Activated naive CD8-positive, alpha-beta T cell treated with anti-CD3 and anti-CD28 coated beads, Interleukin-2, amount 10 ng/mL, durations not matched to agents 7 days and 5 days (primary cell): ENCODE measurements at places on chromosomes 7 and 10. TPM values are rescaled to one million over a fixed set of nuclear protein-coding genes. Genes with fewer than 3 reads are reported as not detected.

DNA sequence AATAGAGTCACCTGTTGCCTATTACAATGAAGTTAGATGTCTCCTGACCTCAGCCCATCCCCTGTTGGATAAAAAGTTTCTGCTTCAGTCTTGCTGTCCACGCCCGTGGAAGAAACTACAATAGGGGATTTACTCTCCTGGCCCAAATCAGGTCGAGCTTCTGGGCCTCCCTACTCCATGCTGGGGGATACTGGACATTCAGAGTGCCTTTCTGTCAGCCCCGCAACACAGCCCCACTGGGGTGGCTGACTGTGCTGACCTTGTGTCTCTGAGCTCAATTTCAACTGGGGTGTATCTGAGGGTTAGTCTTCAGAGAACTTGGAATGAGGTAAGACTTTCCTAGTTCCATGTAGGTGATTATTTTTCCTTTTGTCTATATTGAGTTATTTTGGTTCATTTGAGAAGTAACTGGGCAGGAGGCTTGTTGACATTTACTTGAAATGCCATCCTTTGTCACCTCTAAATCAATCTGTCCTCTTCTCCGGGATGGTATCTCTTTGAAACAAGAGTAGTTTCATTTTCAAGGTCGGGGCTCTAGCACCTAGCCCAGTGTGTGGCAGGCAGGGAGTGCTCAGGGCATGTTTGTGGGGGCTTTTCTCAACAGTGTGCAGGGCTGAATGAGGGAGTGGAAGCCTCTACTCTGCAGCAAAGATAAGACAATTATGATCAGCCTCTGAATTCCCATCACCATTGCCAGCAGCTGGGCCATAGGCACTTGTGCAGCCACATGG, 17.7 kb upstream of the CXCL12 start:
- DNase-seq: no peak
- H3K4me1 ChIP-seq: no peaks in the 10 kb centered on the region
- H3K27ac ChIP-seq: no peak overlapping the region
- no peak overlapping the region for H3K4me3 ChIP-seq
- no peaks in the 10 kb centered on the region for H3K36me3 ChIP-seq

DNA sequence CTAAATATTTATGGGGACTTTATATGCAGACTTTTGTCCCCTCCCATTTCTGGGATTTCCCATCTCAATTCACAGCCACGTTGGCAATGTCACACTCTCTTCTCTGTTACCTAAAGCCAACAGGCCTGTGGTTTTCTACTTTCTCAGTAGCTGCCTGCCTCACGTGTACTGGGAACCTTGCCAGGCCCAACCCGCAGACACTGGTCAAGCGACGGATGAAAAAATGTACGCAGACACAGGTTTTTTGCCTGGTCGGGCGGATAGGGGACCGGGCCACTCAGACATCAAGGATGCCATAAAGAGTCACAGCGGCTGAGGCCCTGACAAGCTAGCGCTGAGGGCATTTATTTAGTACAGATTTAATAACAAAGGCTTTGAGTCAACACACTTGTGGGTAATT, 204.4 kb upstream of the DPP6 start:
- no peaks in the 10 kb centered on the region for H3K4me1 ChIP-seq
- H3K36me3 ChIP-seq: no peaks in the 10 kb centered on the region
- no peak overlapping the region for H3K4me3 ChIP-seq
- no peak overlapping the region for H3K27ac ChIP-seq

DNA sequence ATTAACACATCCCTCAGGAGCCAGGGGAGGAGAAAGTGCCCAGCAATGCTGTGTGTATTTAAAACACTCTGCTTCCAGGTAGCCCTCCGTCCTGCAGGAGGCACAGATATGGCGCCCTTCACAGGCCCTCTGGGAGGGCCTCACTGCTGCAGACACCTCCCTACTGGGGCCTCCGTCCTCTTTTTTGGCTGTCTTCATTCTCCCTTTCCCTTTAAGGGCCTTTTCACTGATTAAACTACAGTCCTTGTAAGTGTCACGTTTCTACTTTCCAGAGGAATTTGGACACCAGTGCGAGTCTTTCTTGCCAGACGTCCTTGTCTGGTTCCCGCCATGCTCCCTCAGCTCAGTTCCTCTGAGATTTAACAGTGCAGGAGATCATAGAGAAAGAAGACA, 39.7 kb upstream of the MKRN1 start:
- H3K27me3 ChIP-seq: peaks cover 5% of the 10 kb centered on the region
- H3K4me3 ChIP-seq: no peak overlapping the region
- no peak for DNase-seq

- peaks cover 9% of the 10 kb centered on the region for H3K4me1 ChIP-seq
- H3K27me3 ChIP-seq: no peaks in the 10 kb centered on the region
- H3K4me3 ChIP-seq: no peak overlapping the region
- no peak overlapping the region for H3K27ac ChIP-seq
- peaks cover 44% of the 10 kb centered on the region for H3K36me3 ChIP-seq
- no peak for DNase-seq
These were observed 18.6 kb upstream of the ASCC1 start for GRCh38 chr10:72234560-72235095.

GRCh38 chr10:65793738-65794425, 1132.0 kb upstream of the LRRTM3 start:
- DNase-seq: no peak
- no peaks in the 10 kb centered on the region for H3K36me3 ChIP-seq
- H3K4me3 ChIP-seq: no peak overlapping the region
- H3K4me1 ChIP-seq: no peaks in the 10 kb centered on the region
- no peaks in the 10 kb centered on the region for H3K27me3 ChIP-seq
- no peak overlapping the region for H3K27ac ChIP-seq

GRCh38 chr7:86926732-86927131, 132.7 kb downstream of the ELAPOR2 start:
- peaks cover 5% of the 10 kb centered on the region for H3K4me1 ChIP-seq
- H3K27ac ChIP-seq: no peak overlapping the region
- H3K4me3 ChIP-seq: no peak overlapping the region

- H3K36me3 ChIP-seq: no peaks in the 10 kb centered on the region
- no peak for DNase-seq
- H3K27ac ChIP-seq: no peak overlapping the region
- peak overlapping the region; percentile 58 for H3K4me3 ChIP-seq
- peaks cover 4% of the 10 kb centered on the region for H3K4me1 ChIP-seq
- peaks cover 6% of the 10 kb centered on the region for H3K27me3 ChIP-seq
These were observed 30.5 kb downstream of the AGAP3 start for GRCh38 chr7:151116603-151117440.

DNA sequence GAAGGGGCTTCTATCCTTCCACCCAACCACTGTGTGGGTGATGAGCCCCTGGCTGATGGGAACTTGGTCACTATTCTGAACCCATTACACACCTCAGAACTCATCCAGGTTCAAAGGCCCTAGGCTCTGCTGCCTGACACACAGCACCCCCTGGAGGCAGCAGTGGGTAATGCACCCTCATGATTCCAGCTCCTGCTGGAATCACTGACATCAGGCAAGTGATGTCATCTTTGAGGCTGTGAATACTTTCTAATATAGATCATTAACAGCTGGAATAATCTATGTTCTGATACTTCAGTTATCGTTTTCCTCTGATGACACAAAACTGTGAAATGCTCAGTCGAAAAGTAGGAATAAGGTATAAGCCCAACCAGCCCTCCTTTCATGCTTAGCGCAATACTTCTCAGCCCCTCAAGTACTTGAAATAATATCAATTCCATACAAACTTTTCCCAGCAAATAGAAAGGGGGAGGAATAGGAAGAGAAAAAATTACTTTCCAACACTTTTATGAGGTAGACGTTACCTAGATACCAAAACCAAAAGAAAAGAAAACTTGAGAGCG, 7.5 kb upstream of the RBP3 start:
- peaks cover 10% of the 10 kb centered on the region for H3K27me3 ChIP-seq
- no peak overlapping the region for H3K4me3 ChIP-seq
- H3K27ac ChIP-seq: no peak overlapping the region
- H3K4me1 ChIP-seq: no peaks in the 10 kb centered on the region
- H3K36me3 ChIP-seq: no peaks in the 10 kb centered on the region

- peaks cover 58% of the 10 kb centered on the region for H3K4me1 ChIP-seq
- H3K4me3 ChIP-seq: peak overlapping the region; percentile 92
- H3K27ac ChIP-seq: peak overlapping the region; percentile 100
- peak; percentile 68 for DNase-seq
These were observed 70.3 kb upstream of the KMT2E start for GRCh38 chr7:104943502-104944343.

- H3K36me3 ChIP-seq: peaks cover 2% of the 10 kb centered on the region
- peaks cover 6% of the 10 kb centered on the region for H3K27me3 ChIP-seq
- peaks cover 15% of the 10 kb centered on the region for H3K4me1 ChIP-seq
- no peak overlapping the region for H3K27ac ChIP-seq
These were observed 87.0 kb downstream of the TBXAS1 start for GRCh38 chr7:139915864-139916716.

- no peak overlapping the region for H3K4me3 ChIP-seq
- H3K4me1 ChIP-seq: peaks cover 25% of the 10 kb centered on the region
- H3K27ac ChIP-seq: no peak overlapping the region
These were observed 10.0 kb downstream of the GRK5 start for GRCh38 chr10:119217401-119217800.

- peaks cover 1% of the 10 kb centered on the region for H3K36me3 ChIP-seq
- H3K27ac ChIP-seq: no peak overlapping the region
- no peak for DNase-seq
- peaks cover 9% of the 10 kb centered on the region for H3K4me1 ChIP-seq
- H3K27me3 ChIP-seq: peaks cover 13% of the 10 kb centered on the region
These were observed 3.5 kb upstream of the GNB2 start for GRCh38 chr7:100670074-100670473.

GRCh38 chr7:157985636-157986035, 602.0 kb downstream of the PTPRN2 start:
- H3K27me3 ChIP-seq: no peaks in the 10 kb centered on the region
- H3K36me3 ChIP-seq: no peaks in the 10 kb centered on the region
- DNase-seq: no peak
- H3K4me1 ChIP-seq: no peaks in the 10 kb centered on the region
- H3K4me3 ChIP-seq: no peak overlapping the region

DNA sequence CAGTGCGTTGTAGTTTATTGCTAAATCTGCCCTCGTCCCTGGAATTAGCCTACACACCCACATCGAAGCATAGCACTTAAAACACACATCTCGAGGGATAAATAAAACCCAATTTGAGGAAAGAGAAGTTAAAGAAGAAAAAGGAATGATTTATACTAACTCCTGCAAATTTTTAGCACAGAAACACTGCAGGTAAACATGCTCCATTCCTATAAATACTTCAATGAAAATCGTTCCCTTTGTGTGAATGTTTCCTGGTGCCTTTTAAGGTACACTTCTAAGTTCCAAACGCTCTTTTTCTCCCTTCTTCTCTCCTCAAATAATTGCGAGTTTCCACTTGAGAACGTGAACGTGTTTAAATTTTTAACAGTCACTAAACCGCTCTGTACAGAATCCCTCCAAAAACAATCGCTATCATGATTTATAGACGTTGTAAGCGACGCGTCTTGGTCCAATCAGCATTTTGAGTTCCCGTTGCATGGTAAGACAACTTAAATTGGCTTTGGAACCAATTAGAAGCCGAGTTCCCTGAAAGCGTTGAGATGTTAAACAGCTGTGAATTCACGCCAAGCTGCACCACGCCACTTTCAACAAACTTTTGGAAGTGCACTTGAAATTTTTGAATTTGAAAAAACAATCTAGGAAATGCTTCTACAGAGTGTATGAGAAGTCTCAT, 12.5 kb upstream of the EBLN1 start:
- H3K27ac ChIP-seq: peak overlapping the region; percentile 96
- no peak for DNase-seq
- H3K27me3 ChIP-seq: peaks cover 16% of the 10 kb centered on the region
- H3K4me1 ChIP-seq: peaks cover 24% of the 10 kb centered on the region

- no peaks in the 10 kb centered on the region for H3K36me3 ChIP-seq
- H3K27ac ChIP-seq: no peak overlapping the region
- no peaks in the 10 kb centered on the region for H3K4me1 ChIP-seq
- peak; percentile 2 for DNase-seq
- H3K27me3 ChIP-seq: peaks cover 2% of the 10 kb centered on the region
- no peak overlapping the region for H3K4me3 ChIP-seq
These were observed 51.5 kb downstream of the CALML3 start for GRCh38 chr10:5576154-5576748.

DNA sequence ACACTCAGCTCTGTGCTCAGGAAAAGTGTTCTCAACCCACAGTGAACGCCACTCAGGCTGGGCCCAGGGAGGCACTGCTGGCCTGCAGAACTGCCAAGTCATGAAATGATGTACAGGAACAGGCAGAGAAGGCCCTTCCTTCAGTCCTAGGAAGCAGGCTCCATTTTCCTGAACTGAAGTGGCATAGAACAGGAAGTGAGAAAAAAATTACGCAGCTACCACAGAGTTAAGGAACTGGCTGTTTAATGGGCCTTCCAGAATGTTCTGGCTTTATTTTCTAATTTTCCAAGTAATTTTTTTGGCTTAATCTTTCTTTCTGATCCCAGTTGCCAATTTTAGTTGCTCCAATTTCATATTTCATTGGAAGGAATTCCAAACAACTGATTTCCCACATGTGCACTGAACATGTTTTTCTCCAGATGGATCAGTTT, 39.3 kb downstream of the LRRC18 start:
- H3K27me3 ChIP-seq: peaks cover 2% of the 10 kb centered on the region
- H3K36me3 ChIP-seq: no peaks in the 10 kb centered on the region
- H3K4me3 ChIP-seq: no peak overlapping the region
- no peak overlapping the region for H3K27ac ChIP-seq
- DNase-seq: no peak

DNA sequence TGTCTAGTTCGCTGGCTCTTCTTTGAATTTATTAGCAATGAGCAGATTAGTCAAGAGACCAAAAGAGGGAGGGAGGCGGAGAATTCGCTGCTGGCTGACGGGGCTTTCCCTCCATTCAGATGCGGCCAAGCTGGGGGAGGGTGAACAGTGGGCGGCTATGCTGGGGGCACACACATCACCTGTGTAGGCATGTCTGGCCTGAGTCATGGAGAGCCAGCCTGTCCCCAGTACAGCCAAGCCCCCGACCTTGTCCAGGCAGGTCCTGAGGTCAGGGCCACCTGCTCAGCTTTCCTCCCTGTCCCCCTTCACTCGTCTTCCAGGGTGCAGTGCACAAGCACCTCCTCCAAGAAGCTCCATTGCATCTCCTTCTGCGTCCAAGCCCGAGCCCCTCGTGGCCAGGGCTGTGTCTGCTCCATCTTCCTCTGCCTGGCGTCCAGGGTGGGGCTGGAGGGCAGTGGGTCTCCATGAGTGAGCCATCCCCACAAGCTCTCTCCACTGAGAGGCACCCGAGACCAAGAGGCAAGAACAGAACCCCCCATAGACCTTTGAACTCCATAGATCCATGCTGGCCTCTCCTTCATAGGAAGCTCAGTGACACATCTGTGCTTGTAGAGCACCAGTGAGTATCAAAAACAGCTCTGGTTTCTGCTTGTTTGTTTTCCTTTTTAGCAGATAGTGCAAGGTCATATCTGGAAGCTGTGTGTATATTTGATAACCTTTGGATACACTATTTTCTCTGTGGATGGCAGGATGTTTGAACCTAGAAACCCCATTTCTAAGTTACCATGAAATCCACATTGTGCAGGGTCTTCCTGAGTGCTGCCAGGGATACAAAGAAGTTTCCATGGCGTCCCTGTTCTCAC, 1.9 kb upstream of the DEPP1 start:
- peaks cover 1% of the 10 kb centered on the region for H3K27me3 ChIP-seq
- H3K4me1 ChIP-seq: peaks cover 4% of the 10 kb centered on the region
- DNase-seq: no peak
- H3K36me3 ChIP-seq: no peaks in the 10 kb centered on the region
- H3K4me3 ChIP-seq: no peak overlapping the region

HOXA6 gene
- total RNA-seq: not detected

CCM2 gene
- 126 TPM for total RNA-seq

FAM170B gene
- total RNA-seq: not detected

FKBP9 gene
- total RNA-seq: 0.83 TPM

CALML5 gene
- total RNA-seq: not detected
